SK-MEL-5 (cell line): ENCODE measurements at places on chromosomes 4 and X. TPM values are rescaled to one million over a fixed set of nuclear protein-coding genes. Genes with fewer than 3 reads are reported as not detected.

Gene XG
- total RNA-seq: not detected in 2 replicates

Gene HEPH
- 0.11 and 0.29 TPM in 2 replicates for total RNA-seq

Gene FAM184B
- not detected in 2 replicates for total RNA-seq

Gene CT47A7
- not detected in 2 replicates for total RNA-seq

GRCh38 chrX:34288782-34289181 lies 156.7 kb upstream of the FAM47A start:
- DNase-seq: no peak

DNA sequence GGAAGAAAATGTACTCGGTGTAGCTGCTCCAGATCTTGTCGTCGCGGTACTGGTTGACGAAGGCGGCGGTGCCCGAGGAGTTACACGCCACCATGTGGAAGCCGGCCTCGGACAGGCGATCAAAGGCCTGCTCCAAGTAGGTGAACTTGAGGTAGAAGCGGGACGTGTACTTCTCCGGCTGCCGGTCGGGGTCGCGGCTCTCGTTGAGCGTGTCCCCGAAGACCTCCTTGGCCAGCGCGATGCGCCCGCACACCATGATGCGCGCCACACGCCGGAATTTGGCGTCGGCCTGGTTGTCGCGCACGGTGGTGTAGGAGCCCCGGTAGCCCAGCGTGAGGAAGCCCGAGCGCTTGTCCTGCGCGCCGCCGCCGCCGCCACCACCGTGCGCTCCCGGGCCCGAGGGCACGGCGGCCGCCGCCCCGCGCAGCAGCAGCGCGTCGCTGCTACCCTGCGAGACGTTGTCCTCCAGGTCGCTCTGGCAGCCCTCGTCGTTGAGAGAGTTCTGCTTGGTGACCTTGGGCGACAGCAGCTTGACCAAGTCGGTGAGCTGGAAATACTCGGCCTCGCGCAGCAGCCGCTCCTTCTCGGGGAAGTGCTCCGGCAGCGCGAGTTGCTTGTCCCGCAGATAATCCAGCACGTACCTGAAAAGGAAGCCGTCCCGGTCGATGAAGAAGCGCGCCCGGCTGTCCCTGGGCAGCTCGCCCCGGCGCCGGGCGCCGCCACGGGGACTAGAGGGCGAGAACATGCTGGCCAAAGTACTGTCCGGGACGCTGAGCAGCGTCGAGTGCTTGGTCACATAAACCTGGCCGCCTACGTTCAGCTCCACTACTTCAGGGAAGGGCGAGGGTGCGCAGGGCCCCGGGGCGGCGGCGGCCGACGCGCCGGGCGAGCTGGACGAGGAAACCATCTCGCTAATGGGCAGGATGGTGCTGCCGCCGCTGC lies 775 bp downstream of the KCTD8 start:
- DNase-seq: no peak

GRCh38 chr4:140466146-140466545 lies 31.9 kb downstream of the MGAT4D start:
- DNase-seq: no peak

Gene KIAA0232
- 8.5 and 9.0 TPM in 2 replicates for total RNA-seq

GRCh38 chrX:106611317-106611678 lies 480 bp upstream of the RADX start:
- no peak for DNase-seq

DNA sequence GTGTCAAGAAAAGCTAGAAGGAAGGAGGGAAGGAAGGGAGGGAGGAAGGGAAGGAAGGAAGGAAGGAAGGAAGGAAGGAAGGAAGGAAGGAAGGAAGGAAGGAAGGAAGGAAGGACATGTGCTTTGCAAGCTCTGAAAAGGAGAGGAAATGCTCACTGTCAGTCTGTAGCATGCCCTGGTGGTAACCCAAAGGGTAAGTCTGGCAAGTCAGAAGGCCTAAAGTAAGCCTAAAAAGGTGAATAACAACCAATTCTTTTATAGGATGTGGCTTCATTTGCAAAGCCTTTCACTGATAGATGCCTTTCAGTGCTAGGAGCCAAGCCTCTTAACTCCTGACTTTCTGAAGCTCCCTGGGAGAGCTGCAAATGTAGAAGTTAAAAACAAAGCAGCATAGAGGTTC lies 542.6 kb downstream of the CFAP47 start:
- no peak for DNase-seq

- DNase-seq: no peak
Measured at GRCh38 chr4:6071191-6071958, 53.1 kb upstream of the C4orf50 start.

Gene CENPE
- 9.7 and 12.4 TPM in 2 replicates for total RNA-seq

GRCh38 chrX:149205937-149206336 lies 299.2 kb downstream of the IDS start:
- DNase-seq: no peak

- no peak for DNase-seq
Measured at GRCh38 chr4:76235407-76235806, 16.1 kb upstream of the FAM47E start.

Gene KDR
- 3.4 and 4.2 TPM in 2 replicates for total RNA-seq

- DNase-seq: no peak
Measured at GRCh38 chr4:184762100-184762499, 28.2 kb upstream of the CENPU start.

Gene AFAP1
- 10.3 and 11.6 TPM in 2 replicates for total RNA-seq

Gene PDCL2
- total RNA-seq: not detected in 2 replicates

GRCh38 chrX:53374222-53374820 lies 48.1 kb downstream of the SMC1A start:
- DNase-seq: peak; percentile 2

DNA sequence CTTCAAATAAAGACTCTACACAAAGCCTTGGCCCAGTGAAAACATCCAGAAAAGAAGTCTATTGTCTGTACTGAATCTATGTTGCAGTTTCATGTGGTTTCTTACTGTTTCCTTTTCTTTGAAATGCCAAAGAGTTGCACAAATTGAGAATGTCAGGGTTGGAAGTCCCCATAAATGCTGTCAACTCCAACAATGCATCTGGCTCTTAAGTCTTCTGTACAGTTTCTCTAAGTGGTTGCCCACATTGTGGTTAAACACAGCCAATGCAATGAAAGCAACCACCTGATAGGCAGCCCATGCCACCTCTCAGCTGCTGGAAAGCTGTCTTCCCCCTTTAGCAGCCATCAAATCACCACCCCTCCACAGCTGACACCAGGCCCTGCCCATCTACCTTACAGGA lies 67.2 kb upstream of the C1GALT1C1 start:
- no peak for DNase-seq

- peak; percentile 2 for DNase-seq
Measured at GRCh38 chrX:66919280-66919832, 280.5 kb upstream of the EDA2R start.

DNA sequence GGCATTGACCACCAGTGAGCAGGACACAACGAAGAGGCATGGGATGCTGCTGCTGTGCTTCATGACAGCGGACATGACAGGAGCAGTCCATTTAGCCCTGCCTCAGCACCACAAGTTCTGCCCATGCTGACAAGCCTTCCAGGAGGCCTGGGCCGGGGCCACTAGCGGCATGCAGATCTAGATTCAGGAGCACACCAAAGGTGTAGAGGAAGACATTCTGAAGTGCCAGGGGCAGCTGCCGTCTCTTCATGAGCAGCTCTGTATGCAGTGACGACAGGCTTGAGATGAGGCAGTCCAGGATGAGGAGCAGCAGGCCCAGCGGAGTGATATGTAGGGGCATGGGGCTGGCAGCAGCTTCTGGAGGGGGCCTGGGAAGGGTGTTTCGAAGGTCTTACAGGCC lies 38.5 kb upstream of the SLC4A4 start:
- no peak for DNase-seq

Gene WDR45
- 71.6 and 87.0 TPM in 2 replicates for total RNA-seq

DNA sequence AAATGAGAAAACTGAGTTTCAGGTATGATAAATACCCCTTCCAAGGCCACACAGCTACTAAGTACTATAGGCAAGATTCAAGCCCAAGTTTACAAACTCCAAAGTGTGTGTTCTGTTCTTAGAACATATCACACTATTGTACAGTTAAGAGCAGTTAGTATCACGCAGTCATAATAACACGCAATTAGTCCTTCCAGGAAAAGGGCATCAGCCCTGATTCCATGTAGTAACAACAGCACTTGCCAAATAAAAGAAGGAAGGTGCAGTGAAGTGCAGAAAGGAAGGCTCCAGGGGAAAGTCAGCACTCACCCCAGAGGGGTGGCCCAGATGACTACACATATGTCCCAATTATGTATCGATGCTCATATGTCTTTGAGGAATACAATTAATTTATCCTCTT lies 4.4 kb downstream of the TASL start:
- no peak for DNase-seq

GRCh38 chr4:112894480-112894879 lies 155.0 kb upstream of the ANK2 start:
- no peak for DNase-seq

Gene GRPR
- 0.77 and 0.92 TPM in 2 replicates for total RNA-seq

Gene PAGE1
- 0.27 TPM in 1 of 2 replicates, not detected in the other for total RNA-seq

- DNase-seq: no peak
Measured at GRCh38 chrX:101257448-101258258, 33.5 kb downstream of the TAF7L start.

DNA sequence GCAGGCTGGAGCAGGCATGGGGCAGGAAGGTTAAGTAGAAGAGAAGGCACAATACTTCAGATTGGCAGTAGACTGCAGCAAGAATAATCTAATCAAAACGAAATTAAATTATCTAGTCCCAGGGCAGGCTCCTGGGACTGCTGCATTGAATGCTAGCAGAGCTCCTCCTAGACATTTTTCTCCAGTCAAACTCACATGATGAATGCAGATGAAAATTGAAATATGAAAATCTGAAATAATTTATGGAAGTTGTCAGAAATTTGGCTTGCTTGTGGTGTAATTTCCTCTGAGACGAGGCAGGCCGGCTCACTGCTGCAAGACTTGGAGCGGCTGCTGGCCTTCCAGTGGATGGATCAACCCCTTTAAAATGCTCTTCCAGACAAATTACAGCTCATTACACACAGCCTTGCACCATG lies 78.0 kb upstream of the TMEM33 start:
- no peak for DNase-seq

GRCh38 chr4:83172371-83172770 lies 57.8 kb upstream of the PLAC8 start:
- no peak for DNase-seq

DNA sequence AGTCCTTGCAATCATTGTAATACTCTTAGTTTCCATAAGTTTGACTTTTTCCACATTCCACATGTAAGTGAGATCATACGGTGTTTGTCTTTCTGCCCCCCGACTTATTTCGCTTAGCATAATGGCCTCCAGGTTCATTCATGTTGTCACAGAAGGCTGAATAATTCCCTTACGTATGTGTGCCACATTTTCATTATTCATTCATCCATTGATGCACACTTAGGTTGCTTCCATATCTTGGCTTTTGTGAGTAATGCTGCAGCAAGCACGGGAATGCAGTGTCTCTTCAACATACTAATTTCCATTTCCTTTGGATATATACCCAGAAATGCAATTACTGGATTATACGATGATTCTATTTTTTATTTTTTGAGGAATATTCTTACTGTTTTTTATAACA lies 22.0 kb upstream of the VEGFC start:
- no peak for DNase-seq

DNA sequence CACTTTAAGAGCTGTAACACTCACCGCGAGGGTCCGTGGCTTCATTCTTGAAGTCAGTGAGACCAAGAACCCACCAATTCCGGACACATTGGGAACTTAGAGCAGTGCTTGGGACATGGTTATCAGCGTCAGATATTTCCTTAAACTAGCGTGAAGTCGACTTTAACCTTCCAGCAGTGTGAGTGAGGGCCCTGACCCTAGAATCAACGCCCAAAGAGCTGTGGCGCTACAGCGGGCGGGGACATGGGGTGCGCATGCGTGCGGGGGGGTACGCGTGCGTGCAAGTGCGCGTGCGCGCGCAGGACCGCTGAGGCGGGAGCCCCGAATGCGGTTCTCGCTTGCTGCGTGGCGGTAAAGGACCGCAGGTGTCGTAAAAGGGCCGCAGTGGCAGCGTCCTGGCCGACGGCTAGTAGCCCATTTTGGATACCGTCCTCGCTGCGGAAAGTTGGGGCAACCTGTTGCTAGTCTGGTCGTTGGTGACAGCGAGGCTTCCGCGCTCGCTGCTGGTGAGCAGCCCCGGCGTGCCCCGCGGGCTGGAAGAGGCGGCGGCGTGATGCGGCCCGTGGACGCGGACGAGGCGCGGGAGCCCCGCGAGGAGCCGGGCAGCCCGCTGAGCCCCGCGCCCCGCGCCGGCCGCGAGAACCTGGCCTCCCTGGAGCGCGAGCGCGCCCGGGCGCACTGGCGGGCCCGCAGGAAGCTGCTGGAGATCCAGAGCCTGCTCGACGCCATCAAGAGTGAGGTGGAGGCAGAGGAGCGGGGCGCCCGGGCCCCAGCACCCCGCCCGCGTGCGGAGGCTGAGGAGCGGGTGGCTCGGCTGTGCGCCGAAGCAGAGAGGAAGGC lies 19.8 kb upstream of the S100P start:
- peak; percentile 93 for DNase-seq

DNA sequence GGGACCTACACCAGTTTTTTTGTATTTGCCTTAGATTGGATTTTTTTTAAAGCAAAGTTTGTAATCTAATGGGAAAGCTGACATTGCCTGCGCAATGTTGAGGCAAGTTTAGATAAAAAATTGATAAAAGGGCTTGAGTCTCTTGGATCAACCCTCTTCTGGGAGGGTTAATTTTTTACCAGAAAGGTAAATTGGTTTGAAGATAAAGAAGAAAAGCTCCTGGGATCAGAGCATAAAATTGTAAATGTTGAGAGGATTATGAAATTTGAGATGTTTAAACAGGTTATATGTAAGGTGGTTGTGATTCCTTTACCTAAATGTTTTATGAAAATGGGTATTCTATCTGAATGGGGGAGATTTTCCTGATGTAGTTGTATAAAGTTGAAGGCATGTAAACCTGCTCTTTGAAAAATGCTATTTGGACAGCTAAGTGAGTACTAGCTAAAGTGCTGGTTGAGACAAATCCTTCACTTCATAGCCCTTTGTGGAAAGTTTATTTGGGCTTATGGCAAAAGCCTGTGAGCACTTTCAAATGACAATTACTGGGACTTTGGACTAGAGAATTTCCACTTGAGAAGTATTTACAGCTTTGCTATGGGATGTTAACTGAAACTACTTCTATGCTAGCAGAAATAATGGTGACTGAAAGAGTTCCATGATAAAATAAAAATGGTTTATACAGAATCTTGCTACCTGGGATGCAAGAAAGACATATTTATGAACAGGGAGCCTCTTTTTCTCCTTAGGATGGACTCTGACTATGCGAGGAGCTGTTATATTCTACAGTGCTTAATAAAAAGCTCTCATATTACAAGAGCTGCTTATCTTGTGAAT lies 56.2 kb downstream of the UGT2B10 start:
- no peak for DNase-seq

DNA sequence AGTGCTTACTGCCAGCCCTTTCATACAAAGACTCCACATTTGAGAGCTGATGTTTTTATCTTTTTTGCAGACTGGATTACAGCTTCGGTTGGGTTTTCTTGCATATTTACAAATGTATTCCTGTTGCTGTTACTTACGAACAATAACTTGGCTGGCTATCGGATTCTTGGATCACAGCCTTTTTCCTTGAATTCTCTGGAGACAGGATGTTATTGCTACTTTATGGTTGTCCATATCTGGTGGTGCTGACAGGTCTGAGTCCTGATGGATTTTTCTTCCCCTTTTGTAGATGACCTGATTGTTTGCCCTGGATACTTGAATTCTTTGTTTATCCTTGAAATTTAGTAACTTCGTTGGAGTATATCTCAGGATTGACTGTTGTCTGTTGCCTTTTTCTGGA lies 77.7 kb downstream of the PDK3 start:
- no peak for DNase-seq
